Cerebellar cortex (tissue), 1 donor: ENCODE measurements at places on chromosomes 13 and 19.

DNA sequence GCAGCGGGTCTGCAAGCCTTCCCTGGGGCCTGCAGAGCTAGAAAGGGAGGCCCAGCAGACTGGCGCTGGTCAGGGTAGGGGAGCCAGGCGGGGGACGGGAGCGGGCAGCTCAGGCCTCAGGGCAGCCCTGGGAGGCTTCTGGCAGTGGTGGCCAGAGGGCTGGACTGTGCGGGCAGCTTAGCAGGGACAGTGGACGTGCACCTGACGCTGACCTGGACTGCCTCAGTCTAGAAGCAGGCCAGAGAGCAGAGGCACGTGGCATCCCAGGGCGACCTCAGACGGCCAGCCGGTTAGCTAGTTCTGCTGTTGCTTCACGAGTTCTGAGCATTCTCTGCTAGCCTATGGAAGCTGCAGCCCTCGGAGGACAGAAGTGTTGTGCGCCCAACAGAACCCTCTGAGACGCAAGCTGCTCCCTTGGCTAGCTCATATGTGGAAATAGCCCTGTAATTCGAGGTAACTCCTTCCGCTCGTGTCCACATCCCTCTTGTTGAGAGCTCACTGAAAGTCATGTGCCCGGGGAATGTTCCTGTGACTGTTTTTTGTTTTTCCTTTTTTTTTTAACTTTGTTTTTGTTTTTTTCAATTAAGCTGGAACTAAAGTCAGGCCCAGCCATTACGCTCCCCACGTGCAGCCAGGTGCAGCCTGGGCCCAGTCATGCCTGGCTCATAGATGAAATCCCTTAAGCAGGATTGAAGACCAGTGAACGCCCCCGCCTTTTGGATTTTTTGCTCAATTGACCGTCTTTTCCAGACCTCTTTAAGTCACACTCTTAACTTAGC, 1.9 kb upstream of the FAM174C start:
- peak; percentile 68 for DNase-seq

DNA sequence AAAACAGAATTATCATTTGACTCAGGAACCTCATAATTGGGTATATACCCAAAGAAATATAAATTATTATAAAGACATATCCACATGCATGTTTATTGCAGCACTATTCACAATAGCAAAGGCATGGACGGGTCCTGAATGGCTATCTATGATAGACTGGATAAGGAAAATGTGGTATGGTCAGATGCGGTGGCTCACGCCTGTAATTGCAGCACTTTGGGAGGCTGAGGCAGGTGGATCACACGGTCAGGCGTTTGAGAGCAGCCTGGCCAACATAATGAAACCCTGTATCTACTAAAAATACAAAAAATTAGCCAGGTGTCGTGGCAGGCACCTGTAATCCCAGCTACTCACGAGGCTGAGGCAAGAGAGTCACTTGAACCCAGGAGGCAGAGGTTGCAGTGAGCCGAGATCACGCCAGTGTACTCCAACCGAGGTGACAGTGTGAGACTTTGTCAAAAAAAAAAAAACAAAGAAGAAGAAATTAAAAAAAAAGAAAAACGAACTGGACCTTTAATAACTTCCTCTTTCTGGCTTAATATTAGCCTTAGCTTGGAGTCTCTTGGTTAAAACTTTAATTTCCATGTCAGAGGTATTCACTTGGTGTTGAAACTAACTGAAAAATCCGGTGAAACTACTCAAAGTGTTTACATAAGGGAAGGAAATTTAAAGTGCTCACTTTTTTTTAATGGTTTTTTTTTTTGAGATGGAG, 104.4 kb downstream of the ZNF486 start:
- no peak for DNase-seq

DNA sequence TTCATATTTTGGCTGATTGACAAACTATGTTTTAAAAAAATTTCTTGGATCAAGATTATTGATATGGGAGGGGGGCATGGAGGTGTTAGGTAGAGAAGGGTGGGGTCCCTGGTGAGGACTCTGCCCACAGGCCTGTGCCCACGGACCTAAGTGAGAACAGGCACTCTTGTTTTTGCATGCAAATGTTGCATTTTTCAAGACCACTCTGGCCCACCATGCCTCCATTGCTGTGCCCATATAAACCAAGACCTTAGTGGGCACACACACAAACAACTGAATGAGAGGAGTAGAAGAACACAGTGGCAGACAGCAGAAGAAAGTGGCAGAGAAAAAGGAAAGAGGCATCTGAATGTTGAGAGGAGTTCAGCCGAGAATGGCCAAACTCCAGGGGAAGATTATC, 69.6 kb upstream of the ZNF98 start:
- DNase-seq: no peak

DNA sequence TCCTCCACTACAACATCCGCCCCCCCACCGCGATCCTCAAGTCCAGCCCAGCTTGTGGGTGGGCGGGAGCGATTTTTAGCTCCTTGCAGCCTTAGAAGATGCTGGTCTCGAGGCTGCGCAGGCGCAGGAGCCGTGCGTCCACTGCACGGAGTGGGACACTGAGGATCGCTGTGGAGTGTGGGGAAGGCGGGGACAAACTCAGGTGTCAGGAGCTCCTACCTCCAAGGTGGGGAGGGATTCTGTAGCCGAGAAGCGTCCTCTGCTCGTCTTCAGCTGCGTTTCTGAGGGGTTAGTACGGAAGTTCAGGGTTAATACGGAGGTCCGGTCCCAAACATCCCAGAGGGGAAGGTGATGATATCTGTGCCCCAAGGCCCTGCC, at the start of gene RTBDN:
TSS of gene RTBDN (minus strand) at position 14 of the 378 bp plus-strand sequence. CDS start 4,600 bp downstream, outside the sequence.
- DNase-seq: peak; percentile 73

GRCh38 chr13:96844616-96845015, 149.7 kb downstream of the OXGR1 start:
- no peak for DNase-seq
